ENCODE measurements at places on chromosomes 12 and 14.

DNA sequence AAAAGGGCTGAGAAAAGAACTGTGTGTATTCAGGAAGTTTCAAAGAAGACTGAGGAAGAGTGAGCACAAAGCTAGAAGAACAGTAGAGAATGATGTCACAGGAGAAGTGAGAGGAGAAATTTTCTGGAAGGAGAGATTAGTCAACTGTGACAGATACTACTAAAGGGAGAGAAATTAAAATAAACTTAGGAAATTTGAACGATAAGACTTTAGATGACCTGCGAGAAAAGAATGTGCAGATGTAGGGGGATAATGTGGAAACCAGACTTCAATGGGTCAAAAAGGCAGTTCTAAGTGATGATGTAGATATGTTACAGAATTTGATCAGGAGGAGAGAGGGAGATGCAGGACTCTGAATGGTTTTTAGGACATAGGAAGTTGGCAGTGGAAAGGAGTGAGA is 287.4 kb downstream of the SYT1 start:
- DNase-seq, result no peak

DNA sequence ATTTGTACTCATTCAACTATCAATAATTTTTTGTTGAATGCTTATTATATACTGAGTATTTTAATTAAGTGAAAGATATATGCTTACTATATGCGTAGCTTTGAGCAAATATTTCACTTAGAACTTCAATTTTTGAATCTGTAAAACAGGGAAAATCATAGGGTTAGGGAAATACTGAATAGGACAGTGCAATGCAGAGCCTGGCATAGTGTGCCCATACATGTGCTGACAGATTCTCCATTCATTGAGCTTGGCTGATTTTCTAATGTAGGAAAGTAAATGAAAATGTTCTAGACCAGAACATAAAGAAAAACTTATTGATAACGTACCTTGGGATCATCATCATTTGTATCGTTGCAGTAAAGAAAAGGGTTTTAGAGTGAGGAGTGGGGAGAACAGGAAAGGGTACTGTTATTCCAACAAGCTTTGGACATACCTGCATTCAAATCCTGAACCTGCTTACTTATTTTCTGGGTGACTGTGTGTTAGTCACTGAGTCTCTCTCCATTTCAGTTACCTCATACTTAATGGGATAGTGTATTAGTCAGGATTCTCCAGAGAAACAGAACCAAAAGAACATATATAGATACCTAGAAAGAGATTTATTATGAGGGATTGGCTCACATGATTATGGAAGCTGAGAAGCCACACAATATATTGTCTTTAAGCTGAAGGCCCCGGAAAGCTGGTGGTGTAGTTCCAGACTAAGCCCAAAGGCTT is 436.4 kb downstream of the ADAMTS20 start:
- no peak for DNase-seq

- DNase-seq, result no peak
Observed at GRCh38 chr12:131368668-131369071, 342.2 kb upstream of the SFSWAP start.

GRCh38 chr12:117343296-117343695 is 18.1 kb downstream of the NOS1 start:
- no peak for DNase-seq

- no peak for DNase-seq
Observed at GRCh38 chr14:72450473-72451044, 443.3 kb downstream of the DPF3 start.

- DNase-seq, result no peak
Observed at GRCh38 chr12:102958073-102958829, 777 bp downstream of the ASCL1 start.
